ENCODE measurements at places on chromosomes 1 and 21. TPM values are rescaled to one million over a fixed set of nuclear protein-coding genes. Genes with fewer than 3 reads are reported as not detected.

FBXO2 gene
- 3.7 TPM for total RNA-seq

LCE1D gene
- total RNA-seq: not detected

TTC34 gene
- total RNA-seq: under 0.01 TPM

TNFRSF18 gene
- total RNA-seq: 1.0 TPM

AKR7A3 gene
- 0.16 TPM for total RNA-seq

FAM177B gene
- total RNA-seq: not detected

HORMAD1 gene
- not detected for total RNA-seq

RPTN gene
- total RNA-seq: not detected

LHX8 gene
- not detected for total RNA-seq

RGSL1 gene
- not detected for total RNA-seq

MPZ gene
- 0.81 TPM for total RNA-seq

SUCO gene
- 22.8 TPM for total RNA-seq

KRTAP21-2 gene
- not detected for total RNA-seq

SHCBP1L gene
- not detected for total RNA-seq

CFHR4 gene
- not detected for total RNA-seq

FAM131C gene
- not detected for total RNA-seq

KCNJ9 gene
- not detected for total RNA-seq

DIO1 gene
- total RNA-seq: not detected

LIN28A gene
- total RNA-seq: not detected

CR1L gene
- total RNA-seq: not detected

ATP6V1G3 gene
- not detected for total RNA-seq

RIPPLY3 gene
- not detected for total RNA-seq

ERRFI1 gene
- total RNA-seq: 8.3 TPM

TLR5 gene
- 0.06 TPM for total RNA-seq

CLDN17 gene
- total RNA-seq: not detected

NRAS gene
- 53.9 TPM for total RNA-seq

AMY1B gene
- total RNA-seq: not detected

KRTAP20-4 gene
- not detected for total RNA-seq

TRPM2 gene
- total RNA-seq: 0.76 TPM

BLACAT1 gene
- total RNA-seq: not detected

FMOD gene
- 0.65 TPM for total RNA-seq

OPTC gene
- total RNA-seq: not detected

ODF2L gene
- 25.3 TPM for total RNA-seq

FAM89A gene
- total RNA-seq: 18.3 TPM

AUNIP gene
- 2.1 TPM for total RNA-seq

CD53 gene
- not detected for total RNA-seq

MORN1 gene
- total RNA-seq: 2.8 TPM

CACHD1 gene
- 4.5 TPM for total RNA-seq

ETNK2 gene
- 15.5 TPM for total RNA-seq

FAM72C gene
- 0.16 TPM for total RNA-seq

ST6GALNAC5 gene
- total RNA-seq: not detected

MAGI3 gene
- total RNA-seq: 19.4 TPM

HES3 gene
- total RNA-seq: not detected
